ENCODE measurements at places on chromosomes 2 and 18.

DNA sequence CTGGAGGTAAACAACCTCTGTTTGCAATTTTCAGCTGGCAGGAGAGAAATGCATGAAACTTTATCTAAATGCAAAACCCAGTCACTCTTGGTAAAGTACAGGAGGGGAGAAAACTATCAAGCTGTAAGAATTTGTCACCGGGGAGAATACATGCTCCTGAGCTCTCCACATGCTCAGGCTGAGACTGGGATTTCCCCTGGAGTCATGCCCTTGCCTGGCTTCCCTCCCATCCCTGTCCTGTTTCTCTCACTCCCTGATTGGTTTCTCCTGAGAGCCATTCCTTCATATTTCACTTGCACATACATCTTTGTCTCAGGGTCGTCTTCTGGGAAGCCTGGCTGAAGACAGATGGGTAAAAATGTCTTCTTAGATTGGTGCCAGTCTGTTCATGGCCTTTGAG lies 52.9 kb upstream of the SPATS2L start:
- no peak for DNase-seq

DNA sequence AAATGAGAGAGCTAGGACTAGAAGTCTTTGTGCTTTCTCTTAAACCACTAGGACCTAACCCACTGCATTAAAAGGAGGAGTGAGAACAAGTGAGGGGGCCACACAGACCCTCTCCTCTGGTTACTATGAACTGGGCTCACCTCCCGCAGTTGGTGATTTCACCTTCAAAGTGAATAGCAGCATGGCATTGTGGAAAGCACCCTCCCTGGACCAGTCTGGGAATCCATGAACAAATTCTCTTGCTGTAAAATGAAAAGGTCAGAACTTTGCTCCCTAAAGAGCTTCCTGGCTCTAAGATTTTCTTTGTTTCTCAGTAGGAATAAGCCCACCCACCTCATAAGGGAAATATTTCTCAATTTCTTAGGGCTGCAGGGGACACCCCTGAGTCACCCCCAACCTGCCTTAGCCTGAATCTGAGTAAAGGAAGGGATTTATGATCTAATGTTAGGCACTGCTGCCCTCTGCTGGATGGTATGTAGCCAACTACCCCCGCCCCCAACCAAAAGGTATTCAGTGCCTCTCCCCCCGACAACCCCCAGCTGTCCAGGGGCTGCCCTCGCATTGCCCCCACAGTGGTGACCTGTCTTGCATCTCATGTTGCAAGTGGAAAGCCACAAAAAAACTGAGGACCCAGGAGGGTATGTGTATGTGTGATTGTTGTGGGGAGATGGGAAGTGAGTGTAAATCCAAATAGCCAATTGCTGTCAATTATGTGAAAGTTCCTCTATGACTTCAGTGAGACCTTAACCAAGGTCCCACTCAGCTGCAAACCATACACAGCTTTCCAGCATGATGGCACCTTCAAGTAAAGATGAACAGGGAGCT lies 230.9 kb upstream of the SLC14A2 start:
- peak; percentile 40 for DNase-seq

GRCh38 chr2:124822516-124822915 lies 797.4 kb downstream of the CNTNAP5 start:
- DNase-seq = no peak

- DNase-seq = no peak
Measured at GRCh38 chr2:121480826-121481225, 49.9 kb upstream of the RNU4ATAC start.

- no peak for DNase-seq
Measured at GRCh38 chr2:188811522-188811921, 162.7 kb upstream of the COL3A1 start.

DNA sequence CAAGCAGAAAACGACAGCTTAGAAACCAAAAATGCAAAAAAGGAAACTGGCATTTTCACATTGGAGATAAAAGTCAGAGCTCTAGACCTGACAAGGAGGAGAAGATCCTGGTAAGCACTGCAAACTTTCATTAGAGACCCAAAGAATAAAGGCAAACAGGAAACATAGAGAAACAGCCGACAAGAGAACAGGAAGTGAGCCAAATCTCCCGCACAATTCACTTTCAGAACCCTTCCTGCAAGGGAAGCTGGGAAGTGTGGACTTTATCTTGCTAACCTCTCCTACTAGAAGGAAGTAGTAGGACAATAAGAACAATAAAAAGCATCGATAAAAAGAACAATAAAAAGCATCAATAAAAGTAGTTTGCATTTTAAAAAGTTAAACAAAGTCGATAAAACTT lies 417.8 kb upstream of the SPHKAP start:
- DNase-seq = no peak

DNA sequence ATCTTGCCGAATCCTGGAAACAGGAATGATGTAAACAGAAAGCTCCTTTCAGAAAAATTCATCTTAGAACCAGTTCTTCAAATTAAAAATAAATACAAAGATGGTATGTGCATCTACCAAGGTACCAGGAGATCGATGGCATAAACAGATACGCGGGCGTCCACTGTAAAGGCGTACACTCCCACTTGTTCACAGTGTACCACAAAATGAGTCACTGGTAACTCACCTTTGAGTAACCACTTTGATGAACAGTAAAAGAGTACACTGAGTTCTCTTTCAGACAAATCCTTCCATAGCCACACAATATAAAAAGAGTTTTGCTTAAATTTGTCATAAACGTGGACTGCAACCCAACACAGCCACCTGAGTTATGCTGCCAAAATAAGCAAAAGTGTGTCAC lies 128.3 kb downstream of the DNER start:
- no peak for DNase-seq

GRCh38 chr2:122748552-122749011 lies 993.1 kb downstream of the TSN start:
- DNase-seq = no peak
